Left lung (tissue), 14 donors: ENCODE measurements at places on chromosomes 3 and 15. TPM values are rescaled to one million over a fixed set of nuclear protein-coding genes. Genes with fewer than 3 reads are reported as not detected.

The CTXND1 gene
- 19.7 TPM for polyA plus RNA-seq

The SAXO2 gene
- 21.6 TPM for polyA plus RNA-seq

The C15orf62 gene
- 4.6 TPM for polyA plus RNA-seq

The PAQR5 gene
- 6.9 TPM for polyA plus RNA-seq

The SLC27A2 gene
- 7.1 TPM for polyA plus RNA-seq

The ARL6IP5 gene
- polyA plus RNA-seq = 102 TPM

The FILIP1L gene
- 17.6 TPM for polyA plus RNA-seq

The PSTPIP1 gene
- 2.3 TPM for polyA plus RNA-seq

The ARHGEF26 gene
- 30.5 TPM for polyA plus RNA-seq
